ENCODE measurements at places on chromosomes 16 and 17.
A peak's percentile ranks its signal among the peaks of the same experiment; 100 is the strongest.

DNA sequence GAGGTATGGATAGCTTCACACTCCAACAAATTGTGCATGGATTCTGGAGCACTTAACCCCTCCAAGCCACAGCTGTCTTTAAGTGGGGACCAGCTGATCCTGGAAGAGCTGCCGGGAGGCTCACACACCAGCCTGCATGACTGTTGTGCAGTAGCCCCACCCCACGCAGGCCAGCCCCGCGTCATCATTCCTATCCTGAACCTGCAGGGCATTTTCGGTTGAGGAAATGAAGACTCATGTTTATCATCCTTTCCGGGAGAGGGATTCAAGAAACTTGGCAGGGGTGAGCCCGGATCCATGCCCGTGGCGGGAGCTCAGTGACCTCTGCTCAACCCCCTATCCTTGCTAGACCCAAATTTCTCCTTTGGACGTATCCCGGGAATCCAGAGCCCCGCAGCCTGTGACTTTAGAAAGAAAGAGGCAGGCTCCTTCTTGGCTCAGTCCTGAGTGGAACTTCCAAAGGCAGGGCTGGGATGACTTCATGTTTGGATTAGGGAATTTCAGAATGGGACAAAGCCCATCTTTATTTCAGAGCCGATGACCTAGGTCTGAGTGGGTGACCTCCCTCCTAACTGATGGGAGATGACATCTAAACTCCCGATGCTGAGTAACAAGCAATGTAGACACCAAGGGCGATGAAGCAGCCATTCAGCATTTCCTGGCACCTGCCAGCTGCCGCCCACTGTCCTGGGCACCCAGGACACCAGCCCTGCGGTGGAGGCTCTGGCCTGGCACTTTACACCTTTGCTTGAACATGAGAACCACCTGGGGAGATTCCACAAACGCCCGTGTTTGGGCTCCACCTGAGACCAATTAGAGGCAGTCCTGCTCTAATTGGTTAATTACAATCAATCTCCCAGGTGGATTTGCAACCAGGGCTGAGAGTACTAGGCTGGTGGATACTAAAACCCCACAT, 43.3 kb upstream of the CMIP start:
- no peak for DNase-seq

- DNase-seq = no peak
These were observed 14.7 kb downstream of the LLGL2 start for GRCh38 chr17:75539967-75540729.

- DNase-seq = no peak
These were observed 6.7 kb upstream of the LPO start for GRCh38 chr17:58231641-58232040.

GRCh38 chr16:68227850-68228553, 7.9 kb downstream of the ESRP2 start:
- DNase-seq = no peak

DNA sequence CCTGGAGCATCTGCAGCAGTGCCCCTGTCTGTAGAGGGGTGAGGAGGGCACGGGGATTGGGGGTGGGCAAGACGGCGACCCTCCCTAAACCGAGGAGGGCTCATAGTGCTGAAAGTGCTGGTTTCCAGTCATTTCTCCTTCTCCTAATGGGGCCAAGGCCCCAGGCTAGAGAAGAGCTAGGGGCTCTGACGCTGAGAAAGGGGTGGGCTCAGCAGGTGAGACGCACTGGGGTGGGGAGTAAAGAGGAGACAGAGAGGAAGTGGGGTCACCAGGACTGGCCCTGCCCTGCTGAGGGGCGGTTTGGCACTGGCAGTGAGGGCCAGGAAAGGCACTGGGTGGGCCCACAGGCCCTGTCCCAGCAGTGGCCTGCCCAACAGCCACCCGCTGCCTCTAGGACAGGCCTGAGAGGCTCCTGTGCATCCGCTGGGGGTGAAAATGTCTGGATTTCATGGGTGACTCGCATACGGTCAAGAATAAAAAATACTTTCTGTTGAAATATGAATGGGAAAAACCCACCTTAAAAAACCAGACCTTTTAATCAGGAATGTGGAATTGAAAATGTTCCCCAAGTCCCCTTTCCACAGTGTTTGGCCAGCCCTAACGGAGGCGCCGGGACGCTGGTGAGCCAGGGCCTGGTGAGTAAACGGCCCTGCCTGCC, 122.4 kb upstream of the SMURF2 start:
- no peak for DNase-seq

GRCh38 chr16:75011634-75012307, 12.9 kb downstream of the ZNRF1 start:
- peak; percentile 15 for DNase-seq

DNA sequence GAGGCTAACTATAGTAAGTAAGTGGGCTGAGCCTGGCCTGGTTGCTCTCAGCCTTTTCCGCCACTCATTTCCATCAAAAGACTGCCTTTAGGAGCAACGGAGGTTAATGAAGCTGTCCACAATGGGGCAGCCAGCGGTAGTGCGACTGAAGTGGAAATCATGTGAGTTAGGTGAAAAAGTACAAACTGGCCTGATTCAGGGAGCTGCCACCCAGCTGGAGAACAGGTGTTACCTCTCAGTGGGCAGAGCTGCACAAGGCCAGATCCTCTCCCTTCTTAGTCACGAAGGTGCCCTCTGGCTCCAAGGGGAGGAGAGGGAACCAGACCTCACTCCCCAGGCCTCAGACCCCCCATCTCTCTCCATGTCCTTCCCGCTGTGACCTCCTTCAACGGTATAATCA, 34.4 kb upstream of the CDRT4 start:
- DNase-seq = no peak

- DNase-seq = no peak
These were observed 89.0 kb downstream of the C17orf67 start for GRCh38 chr17:56744721-56745120.

All from DMS 273 treated with DMSO at 0.1 percent for 48 hours (cell line).